Glutamatergic neuron (in vitro differentiated cells): ENCODE measurements at places on chromosomes 6 and 20. TPM values are rescaled to one million over a fixed set of nuclear protein-coding genes. Genes with fewer than 3 reads are reported as not detected.
A peak's percentile ranks its signal among the peaks of the same experiment; 100 is the strongest.

Gene RRAGD
- total RNA-seq = 14.7 TPM

GRCh38 chr6:148464319-148465010 lies 121.8 kb downstream of the SASH1 start:
- DNase-seq = peak; percentile 74

DNA sequence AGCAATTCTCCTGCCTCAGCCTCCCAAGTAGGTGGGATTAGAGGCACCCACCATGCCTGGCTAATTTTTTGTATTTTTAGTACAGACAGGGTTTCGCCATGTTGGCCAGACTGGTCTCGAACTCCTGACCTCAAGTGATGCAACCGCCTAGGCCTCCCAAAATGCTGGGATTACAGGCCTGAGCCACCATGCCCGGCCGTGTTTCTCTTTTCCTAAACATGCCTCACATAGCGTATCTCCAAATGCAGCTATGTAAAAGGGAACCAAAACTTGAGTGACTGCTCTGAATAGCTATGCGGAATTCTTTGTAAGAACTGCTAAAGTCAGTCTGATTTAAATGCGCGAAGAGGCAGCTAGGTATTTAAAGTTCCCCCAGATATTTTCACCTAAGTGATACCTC lies 20.5 kb downstream of the BPIFA2 start:
- DNase-seq = no peak

DNA sequence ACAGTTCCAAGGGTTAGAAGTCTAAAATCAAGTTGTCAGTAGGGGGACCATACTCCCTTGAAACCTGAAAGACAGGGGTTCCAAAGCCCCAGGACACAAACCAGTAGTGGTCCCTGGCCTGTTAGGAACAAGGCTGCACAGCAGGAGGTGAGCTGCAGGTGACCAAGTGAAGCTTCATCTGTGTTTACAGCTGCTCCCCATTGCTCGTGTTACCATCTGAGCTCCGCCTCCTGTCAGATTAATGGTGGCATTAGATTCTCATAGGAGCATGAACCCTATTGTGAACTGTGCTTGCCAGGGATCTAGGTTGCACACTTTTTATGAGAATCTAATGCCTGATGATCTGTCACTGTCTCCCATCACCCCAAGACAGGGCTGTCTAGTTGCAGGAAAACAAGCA lies 25.3 kb upstream of the SIM1 start:
- DNase-seq = no peak

DNA sequence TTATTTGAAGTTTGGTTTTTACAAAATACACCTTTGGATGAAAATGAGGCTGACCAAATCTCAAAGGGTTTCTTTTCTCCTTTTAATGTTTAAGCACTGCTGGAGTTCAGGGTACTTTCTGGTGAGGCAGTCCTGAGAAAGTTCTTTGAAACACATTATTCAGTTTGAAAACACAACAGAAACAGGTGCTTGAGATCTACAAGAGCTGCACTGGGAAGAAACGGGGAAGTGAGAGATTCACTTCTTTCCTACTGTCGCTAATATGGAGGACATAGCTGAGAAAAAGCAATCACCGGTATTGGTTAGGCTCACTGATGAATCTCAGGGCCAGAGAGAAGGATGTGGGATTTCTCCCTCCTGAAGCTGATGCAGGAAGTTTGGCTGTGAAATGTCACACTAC lies 22.9 kb upstream of the TMEM170B start:
- DNase-seq = no peak

Gene ZC2HC1B
- not detected for total RNA-seq

- DNase-seq = no peak
These were observed 291.3 kb downstream of the OGFRL1 start for GRCh38 chr6:71579902-71580301.

- DNase-seq = no peak
These were observed 14.1 kb downstream of the MYBL2 start for GRCh38 chr20:43680981-43681380.

- DNase-seq = no peak
These were observed 8.1 kb upstream of the EEF1A1 start for GRCh38 chr6:73528897-73529296.

GRCh38 chr6:82017288-82017687 lies 230.3 kb downstream of the IBTK start:
- no peak for DNase-seq

Gene ZSCAN23
- 18.2 TPM for total RNA-seq

Gene PDE7B
- total RNA-seq = not detected

Gene EFCAB8
- not detected for total RNA-seq

Gene SLC32A1
- 0.59 TPM for total RNA-seq

- no peak for DNase-seq
These were observed 109.3 kb downstream of the IPCEF1 start for GRCh38 chr6:154247119-154247861.

DNA sequence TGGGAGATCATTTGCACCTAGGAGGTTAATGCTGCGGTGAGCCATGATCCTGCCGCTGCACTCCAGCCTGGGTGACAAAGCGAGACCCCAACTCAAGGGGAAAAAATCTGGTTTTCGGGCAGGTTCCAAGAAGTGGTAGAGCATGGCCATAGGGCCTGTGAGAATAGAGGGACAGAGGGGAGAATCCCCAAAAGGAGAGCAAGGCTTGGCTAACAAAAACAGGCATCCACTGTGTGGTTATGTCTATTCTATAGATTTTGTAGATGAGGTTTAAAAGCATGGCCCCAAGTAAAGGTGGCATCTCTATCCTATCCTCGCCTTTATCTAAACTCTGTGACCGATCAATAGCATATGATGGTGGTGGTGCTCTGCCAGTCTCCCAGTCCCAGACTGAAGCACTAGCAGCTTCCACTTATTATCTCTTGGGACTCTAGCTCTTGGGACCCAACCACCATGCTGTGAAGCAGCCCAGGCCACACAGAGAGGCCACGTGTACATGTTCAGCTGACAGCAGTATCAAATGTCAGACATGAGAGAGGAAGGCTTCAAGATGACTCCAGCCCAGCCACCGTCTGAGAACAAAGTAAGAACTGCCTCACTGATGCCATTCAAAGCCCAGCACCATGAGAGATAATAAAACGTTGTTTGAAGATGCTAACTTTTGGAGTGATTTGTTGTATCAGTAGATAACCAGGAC lies 27.7 kb downstream of the EIF2S2 start:
- no peak for DNase-seq

Gene C20orf202
- not detected for total RNA-seq

Gene ANGPT4
- 0.22 TPM for total RNA-seq

DNA sequence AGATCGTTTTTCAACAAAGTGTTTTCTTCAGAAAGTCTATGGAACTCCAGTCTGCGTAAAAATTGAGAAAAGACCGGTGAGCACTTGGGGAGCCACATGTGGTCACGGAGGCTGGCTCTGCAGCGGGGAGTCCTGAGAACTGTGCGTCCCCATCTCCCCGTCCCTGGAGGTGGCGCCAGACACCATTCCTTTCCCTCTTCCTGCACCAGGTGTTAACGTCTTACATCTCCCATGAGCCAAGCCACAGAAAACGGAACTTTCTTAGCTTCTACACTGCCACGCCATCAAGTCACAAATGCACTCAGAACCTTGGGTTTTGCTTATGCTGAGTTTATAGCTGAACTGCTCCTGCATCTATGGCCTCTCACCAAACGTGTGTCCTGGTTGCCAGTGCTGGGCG lies 62.6 kb downstream of the GINS1 start:
- DNase-seq = peak; percentile 49

Gene GMDS
- 8.9 TPM for total RNA-seq

GRCh38 chr6:101281266-101281665 lies 112.2 kb upstream of the GRIK2 start:
- DNase-seq = no peak

Gene ECT2L
- 2.7 TPM for total RNA-seq

Gene TRERF1
- total RNA-seq = 12.8 TPM

- no peak for DNase-seq
These were observed 15.3 kb upstream of the CDH22 start for GRCh38 chr20:46323557-46323956.

DNA sequence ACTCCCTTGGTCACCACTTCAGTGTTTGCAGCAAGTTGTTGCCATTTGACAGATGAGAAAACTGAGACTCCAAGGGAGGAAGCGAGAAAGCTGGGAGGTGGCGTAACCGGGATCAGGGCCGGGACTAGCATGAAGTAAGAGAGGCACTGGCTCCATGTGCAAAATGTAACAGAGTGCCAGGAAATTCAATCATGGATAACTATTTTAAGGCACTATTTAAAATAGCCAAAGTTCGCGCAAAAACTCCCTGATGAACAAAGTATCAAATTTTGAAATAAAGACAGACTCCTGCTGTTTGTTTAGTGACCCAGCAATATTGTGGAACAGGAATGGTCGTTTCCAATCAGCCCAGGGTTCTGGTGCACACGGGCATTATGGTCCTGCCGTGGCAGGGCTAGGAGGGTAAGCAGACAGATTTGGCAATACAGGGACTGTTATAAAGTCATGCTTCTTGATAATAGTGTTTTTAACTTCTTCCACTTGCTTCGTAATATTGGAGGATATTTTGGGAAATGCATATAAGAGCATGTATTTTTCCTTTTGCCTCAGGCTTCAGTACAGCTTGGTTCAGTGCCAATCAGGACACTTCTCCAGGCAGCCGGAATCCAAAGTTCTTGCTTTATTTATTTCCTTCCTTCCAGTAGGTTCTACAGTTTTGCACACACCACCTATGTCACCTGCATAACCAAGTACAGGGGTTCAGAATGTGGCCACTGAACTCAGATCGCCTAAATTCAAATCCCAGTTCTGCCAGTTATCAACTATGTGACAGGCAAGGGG lies 141.6 kb downstream of the EYA2 start:
- DNase-seq = no peak

DNA sequence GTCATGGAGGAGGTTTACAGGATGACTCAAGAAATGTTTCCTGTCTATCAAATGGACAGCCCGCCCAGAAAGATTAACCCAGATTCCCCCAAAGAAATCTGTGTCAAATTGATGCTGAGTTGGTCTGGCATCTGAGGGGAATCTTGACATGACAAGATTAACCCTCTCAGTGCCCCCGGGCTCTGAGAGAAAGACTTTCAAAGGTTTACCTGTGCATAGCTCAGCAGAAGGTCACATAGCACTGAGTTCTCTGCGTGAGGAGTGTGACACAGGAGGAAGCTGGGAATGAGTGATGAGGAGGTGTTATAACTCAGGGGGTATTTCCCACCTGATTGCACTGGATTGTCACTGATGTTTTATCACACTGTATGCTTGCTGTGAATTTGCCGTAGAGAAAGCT lies 601.2 kb downstream of the DHX35 start:
- DNase-seq = no peak

Gene DOK5
- 30.8 TPM for total RNA-seq

Gene CST1
- total RNA-seq = not detected
